Kidney epithelial cell (primary cell): ENCODE measurements at places on chromosomes 12 and 14. TPM values are rescaled to one million over a fixed set of nuclear protein-coding genes. Genes with fewer than 3 reads are reported as not detected.

DNA sequence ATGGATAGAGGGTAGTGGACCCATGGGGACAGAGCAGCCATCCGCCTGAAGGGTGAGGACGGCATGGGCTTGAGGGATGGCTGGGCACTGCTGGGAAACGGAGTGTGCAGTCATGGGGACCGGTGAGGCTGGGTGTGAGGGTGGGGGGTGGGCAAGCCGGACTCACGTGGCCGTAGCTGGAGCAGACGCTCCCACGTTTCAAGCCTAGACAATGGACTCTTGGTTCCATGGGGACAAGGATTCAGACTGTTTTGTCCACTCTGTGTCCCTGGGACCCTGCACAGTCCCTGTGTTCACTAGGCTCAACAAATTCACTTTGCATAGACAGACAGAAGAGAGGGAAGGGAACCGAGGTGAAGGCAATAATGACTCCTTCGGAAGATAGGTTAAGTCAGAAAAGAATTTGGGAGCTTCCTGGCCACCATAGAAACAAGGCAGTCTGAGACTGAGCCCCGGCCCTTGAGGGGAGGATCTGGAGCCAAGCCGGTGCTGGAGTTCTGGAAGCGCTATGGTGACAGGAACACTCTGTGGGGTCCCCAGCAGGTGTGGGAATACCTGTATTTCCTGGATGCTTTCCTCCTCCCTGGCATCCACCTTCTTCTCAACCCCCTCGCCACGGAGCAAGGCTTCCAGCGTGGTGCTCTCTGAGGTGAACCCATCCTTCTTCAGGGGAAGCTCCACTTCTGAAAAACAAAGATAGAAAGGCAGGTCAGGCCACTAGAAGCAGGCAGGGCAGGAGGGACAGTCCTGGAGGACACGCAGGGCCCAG, 162.5 kb downstream of the DPF3 start:
- no peak for DNase-seq

- no peak for DNase-seq
Observed at GRCh38 chr14:98886982-98887381, 385.0 kb downstream of the BCL11B start.

DNA sequence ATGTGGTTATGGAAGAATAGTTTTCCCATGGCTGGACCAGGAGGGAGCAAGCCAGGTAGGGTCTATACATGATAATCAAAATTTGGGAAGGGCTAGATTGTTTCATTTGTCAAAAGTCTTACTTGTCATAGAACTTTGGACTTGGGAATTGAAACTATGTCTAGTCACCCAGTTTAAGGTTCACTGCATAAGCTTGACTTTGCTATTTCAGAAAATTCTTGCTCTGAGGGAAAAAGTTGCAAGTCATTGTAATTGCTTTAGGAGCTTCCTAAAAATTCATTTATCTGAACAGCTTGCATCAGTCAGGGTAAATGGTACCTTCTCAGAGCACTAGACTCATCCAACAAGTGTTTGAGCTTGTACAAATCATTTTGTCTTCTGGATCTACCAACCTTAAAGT, 1194.7 kb downstream of the GALC start:
- DNase-seq: no peak

- no peak for DNase-seq
Observed at GRCh38 chr14:20436363-20436755, 393 bp upstream of the KLHL33 start.

DNA sequence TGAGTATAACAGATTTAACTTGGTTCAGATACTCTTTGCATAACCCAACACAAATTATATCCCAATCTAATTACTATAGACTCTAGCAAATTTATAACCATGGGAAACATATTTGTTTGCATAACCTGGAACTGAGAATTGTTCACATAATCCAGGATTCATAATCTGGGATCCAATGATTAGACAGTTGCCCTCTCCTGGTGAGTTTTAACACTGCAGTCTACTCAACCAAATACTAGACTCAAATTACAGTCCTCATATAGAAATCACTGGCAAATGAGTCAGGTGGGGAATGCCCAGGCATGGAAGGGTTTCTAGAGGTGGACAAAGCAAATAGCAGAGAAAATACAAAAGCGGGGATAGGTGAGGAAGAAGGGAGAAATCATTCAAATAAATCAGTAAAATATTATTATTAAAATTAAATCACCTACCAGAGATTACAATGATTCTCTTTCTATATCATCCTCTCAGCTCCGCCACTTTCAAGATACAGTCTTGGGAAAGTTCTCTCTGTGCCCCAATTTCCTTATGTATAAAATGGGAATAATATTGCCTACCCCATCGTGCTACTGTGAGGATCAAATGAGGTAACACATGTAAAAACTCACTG, 9.4 kb downstream of the GCH1 start:
- DNase-seq: peak; percentile 38

GRCh38 chr12:55733858-55734257, 5.0 kb upstream of the CD63 start:
- no peak for DNase-seq

DNA sequence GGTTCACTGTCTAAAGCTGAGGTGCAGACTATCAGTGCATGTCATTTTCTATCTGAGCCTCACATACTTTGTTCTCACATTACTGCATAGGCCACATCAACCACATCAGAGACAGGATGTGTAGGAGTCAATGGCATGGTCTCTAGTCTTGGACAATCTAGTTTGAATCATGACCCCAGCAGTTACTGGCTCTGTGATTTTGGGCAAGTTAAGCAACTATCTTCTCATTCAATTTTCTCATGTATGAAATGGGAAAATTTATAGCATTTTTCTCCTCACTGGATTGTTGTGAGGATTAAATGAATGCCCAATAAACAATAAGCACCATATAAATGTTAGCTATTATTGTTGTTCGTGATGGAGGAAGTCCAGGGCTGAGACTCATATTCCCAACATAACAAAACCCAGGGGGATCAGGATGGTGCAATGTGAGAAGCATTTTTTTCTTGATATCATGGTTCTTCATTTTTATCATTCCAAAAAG, 432.6 kb downstream of the LRIG3 start:
- peak; percentile 63 for DNase-seq

Gene PIANP
- total RNA-seq: 0.07 and 0.13 TPM in 2 replicates

- no peak for DNase-seq
Observed at GRCh38 chr14:80850197-80850814, 91.2 kb downstream of the CEP128 start.

Gene RAP1B
- total RNA-seq: 194 and 197 TPM in 2 replicates

- DNase-seq: peak; percentile 60
Observed at GRCh38 chr14:51828017-51828797, 32.2 kb upstream of the GNG2 start.

Gene CBX5
- total RNA-seq: 63.8 and 64.8 TPM in 2 replicates

DNA sequence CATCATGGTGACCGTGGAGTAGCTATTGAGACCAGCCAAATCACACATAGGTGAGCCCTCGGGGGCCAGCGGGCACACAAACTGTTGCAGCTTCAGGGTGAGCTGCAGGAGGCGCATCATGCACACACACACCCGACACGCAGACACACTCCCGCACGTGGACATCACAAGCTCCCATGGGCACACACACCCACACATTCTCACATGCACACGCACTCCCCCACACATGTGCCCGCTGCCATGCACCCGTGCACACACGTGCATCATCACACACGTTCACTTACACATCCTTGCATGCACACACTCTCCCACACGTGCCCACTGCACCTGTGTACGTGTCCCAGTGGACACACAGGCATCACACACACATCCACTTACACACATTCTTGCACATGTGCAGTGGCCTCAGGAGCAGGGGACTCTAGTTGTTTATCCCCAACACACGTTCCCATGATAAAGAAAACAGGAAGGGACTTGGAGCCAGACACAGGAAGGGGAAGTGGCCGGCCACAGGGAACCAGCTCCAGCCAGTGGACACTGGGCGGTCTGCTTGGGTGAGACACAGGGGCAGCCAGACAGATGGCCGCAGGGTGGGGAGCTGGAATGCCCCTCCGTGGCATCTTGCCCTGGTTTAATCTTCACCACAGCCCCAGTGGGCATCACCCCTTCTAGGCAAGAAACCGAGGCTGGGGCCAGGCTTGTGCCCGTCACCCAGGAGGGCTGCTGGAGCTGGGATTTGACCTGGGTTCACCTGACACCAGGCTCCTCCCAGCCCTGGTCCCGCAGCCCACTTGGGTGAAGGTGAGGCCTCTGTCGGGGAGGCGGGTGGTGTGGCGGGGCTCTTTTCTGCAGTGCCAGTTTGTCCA, 49.7 kb downstream of the CYP46A1 start:
- DNase-seq: no peak

Gene NR1H4
- 0.13 and 0.14 TPM in 2 replicates for total RNA-seq

DNA sequence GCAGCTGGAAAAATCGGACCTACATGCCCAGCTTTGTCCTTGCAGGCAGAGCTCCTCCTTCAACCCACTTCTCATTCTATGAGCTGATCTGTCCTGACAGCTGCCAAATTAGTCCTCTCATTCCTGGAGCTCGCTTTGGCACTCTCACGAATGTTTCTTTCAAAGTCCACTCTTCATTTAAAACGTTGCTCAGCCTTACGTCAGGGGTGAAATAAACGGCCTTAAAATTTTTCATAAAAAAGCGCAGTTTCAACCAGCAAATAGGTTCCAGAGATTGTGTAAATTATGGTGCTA, 120.9 kb upstream of the HIF1A start:
- no peak for DNase-seq

Gene UNG
- total RNA-seq: 38.2 and 49.3 TPM in 2 replicates

- DNase-seq: no peak
Observed at GRCh38 chr14:33230021-33230420, 291.3 kb downstream of the NPAS3 start.

Gene CMA1
- total RNA-seq: not detected in 2 replicates

- DNase-seq: no peak
Observed at GRCh38 chr12:108646600-108647579, 13.2 kb upstream of the SELPLG start.

DNA sequence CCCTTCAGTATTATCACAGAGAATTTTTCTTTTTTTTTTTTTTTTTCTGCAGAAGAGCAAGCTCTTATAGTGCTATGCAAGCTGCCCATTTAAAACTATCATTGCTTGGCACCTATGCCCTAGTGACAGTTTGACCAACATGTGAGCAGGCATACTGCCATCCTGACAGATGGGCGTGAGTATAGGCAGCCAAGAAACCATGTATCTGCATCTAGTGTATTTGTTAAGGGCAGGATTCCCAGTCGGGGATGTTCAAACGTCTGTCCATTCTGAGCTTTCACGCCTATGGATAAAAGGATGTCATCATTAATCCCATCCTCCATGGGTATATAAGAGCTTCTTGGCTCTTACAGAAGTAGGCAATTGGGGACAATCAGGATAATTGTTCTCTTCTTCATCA, 8.8 kb downstream of the VRK1 start:
- no peak for DNase-seq

DNA sequence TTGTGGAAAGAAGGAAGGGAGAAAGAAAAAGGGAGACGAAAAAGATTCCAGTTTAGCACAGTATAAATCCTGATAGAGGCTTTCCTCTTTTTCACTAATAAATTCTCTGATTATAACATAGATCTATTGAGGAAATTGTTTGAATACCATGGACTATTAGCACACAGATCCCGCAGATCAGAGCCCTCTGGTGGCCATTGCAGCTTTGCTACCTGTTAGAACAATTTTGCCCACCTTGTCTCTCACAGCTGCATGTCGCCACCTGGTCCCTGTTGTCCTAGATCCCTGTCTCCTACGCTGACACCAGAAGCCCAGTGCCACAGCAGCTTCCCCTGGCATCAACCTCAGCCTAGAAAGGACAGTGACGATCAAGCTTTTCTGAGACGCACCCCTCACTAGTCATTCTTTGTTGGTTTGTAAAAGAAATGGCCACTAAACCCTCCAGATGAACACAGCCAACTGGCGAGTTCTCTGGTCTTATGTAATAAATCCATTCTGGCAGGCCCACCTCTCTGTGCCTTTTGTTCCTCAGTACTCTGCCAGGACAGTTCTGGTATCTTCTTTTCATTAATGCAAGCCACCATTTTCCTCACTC, 9.9 kb downstream of the GPHB5 start:
- DNase-seq: no peak

- no peak for DNase-seq
Observed at GRCh38 chr14:96035456-96035855, 3.7 kb upstream of the C14orf132 start.

Gene FBLN5
- 4.8 and 6.0 TPM in 2 replicates for total RNA-seq
